ENCODE measurements at places on chromosomes 4 and X.

DNA sequence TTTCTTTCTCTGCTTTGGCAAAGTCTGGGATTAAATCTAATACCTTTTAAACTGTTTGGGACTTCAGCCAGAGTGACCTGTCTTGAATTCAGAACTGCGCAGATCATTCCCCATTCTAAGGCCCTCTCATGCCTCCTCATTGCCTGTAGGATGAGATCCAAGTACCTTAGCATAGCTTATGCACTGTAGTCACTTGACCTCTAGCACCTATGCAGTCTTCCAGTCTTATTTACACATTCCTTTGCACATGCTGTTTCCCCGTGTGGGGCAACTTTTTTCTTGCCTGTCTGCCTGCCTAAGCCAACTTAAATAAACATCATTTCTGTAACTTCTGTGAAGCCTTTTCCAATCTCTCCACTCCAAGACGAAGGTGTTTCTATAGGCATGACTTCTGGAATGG lies 68.4 kb downstream of the AR start:
- DNase-seq = no peak

GRCh38 chr4:158299459-158300007 lies 89.2 kb downstream of the TMEM144 start:
- no peak for DNase-seq

GRCh38 chr4:31022702-31023101 lies 302.5 kb downstream of the PCDH7 start:
- no peak for DNase-seq

GRCh38 chr4:188975271-188975670 lies 836.0 kb downstream of the TRIML1 start:
- DNase-seq = no peak

DNA sequence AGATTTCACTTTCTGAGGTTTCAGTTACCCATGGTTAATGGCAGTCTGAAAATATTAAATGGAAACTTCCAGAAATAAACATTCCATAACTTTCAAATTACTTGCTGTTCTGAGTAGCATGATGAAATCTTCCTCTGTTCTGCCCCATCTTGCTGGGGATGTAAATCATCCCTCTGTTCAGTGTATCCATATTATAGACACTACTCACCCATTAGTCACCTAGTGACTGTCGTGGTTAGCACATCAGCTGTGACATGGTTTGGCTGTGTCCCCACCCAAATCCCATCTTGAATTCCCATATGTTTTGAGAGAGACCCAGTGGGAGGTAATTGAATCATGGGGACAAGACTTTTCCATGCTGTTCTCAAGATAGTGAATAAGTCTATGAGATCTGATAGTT lies 125.5 kb upstream of the GIMD1 start:
- no peak for DNase-seq

GRCh38 chrX:107323786-107324492 lies 117.5 kb downstream of the DNAAF6 start:
- DNase-seq = no peak

GRCh38 chr4:7424553-7425111 lies 10.1 kb downstream of the PSAPL1 start:
- DNase-seq = no peak

DNA sequence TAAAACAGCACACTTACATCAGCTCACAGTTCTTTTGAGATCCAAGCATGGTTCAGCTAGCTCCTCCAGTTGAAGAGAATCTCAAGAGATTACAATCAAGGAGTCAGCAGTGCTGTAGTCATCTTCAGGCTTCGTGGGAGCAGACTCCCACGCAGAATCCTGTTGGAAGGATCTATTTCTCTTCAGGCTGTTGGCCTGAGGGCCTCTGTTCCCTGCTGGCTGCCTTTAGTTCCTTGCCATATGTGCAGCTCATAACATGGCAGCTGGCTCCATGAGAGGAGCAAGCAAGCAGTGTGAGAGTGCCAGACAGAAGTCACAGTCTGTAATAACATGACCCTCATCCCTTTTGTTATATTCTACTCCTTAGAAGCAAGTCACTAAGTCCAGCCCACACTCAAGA lies 168.6 kb downstream of the COX18 start:
- no peak for DNase-seq

GRCh38 chr4:54802336-54802735 lies 144.6 kb downstream of the KIT start:
- no peak for DNase-seq

DNA sequence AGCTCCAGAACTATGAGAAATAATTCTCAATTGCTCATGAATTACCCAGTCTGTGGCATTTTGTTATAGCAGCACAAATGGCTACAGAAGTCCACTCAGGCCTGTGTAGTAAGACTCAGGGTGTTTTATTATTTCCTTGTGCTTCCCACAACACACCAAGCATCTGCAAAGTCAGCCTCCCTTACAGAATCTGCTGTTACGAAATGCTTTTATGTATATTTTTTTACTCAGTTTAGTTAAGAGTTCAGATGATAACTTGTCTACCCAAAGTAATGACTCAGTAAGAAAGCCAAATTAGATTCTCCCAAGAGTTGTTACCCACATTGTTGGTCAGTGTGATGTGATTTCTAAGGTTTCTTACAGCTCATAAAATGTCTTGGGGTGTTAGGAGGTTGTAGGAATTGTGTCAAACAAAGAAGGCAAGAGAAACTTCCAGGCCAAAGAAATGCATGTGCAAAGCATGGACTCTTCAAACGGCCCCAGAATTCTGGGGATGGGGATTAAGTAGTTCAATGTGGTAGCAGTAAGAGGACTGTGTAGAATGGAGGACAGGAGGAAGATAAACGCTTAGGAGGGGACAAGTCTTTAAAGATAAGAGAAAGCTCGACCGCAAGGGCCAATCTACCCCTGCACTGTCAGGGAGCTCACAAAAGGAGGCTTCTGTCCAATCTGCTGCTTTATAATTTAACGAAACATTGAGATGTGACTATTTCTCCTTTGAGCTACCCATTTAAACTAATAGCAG lies 35.4 kb upstream of the TMEM184C start:
- DNase-seq = no peak

- DNase-seq = peak; percentile 43
These were observed 132.4 kb downstream of the ENOX2 start for GRCh38 chrX:130770615-130771014.

- no peak for DNase-seq
These were observed 64.2 kb upstream of the ZNF518B start for GRCh38 chr4:10521424-10521823.

DNA sequence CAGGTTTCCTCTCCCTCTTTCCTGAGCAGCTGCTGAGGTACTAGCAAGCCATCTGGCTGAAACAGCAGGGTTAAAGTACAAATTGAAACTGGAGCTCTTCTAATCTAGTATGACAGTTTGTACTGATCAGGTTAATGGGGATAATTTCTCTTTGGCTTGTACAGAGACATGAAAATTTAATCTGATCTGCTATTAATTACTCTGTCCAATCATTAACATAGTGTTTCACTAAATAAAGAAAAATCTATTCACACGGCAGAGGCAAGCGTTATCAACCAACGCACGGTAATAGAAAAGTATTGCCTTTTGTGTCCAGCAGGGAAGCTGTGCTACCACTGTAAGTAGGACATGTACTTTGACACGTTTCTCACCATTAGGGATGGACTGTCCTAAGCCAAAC lies 71.1 kb downstream of the IGSF1 start:
- DNase-seq = no peak

All from suppressor macrophage treated with lipopolysaccharide for 1 hour (primary cell).